Activated naive CD4-positive, alpha-beta T cell treated with Interleukin-2 at 50 U/mL for 16 hours (primary cell): ENCODE measurements at places on chromosomes 5 and 9.

GRCh38 chr9:86775718-86776117 lies 171.6 kb downstream of the GAS1 start:
- DNase-seq, result no peak

GRCh38 chr5:39992617-39993202 lies 567.9 kb upstream of the DAB2 start:
- no peak for DNase-seq

DNA sequence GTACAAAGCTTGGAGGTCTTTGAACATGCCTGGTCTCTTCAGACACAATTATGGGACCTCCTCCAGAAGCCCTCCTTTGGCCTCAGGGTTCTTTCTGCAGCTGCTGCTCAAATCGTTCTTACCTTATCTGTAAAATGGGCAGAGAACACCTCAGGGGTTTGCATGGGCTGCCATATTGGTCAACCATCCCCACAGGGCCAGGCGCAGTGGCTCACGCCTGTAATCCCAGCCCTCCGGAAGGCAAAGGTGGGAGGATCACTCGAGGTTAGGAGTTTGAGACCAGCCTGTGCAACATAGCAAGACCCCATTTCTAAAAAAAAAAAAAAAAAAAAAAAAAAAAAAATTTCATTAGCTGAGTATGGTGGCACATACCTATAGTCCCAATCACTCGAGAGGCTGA lies 29.1 kb upstream of the TCF7 start:
- no peak for DNase-seq

DNA sequence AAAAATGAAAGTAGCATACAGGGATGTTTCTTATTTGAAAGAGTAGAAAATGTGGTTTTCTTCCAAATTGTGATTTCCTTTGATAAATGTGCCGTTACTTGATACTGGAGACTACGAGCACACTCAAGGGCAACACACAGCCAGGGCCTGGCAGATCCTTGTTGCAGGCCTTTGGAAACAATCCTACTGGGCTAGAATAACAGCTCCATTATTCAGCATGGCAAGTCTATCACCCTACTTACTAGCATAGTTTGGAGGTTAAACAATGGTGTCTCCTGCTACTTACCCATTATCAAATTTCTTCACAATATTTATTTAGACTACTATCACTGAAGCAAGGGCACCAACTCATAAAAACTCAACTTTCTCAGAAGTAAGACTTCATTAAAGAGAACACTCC lies 140.8 kb upstream of the ZNF608 start:
- DNase-seq, result no peak

DNA sequence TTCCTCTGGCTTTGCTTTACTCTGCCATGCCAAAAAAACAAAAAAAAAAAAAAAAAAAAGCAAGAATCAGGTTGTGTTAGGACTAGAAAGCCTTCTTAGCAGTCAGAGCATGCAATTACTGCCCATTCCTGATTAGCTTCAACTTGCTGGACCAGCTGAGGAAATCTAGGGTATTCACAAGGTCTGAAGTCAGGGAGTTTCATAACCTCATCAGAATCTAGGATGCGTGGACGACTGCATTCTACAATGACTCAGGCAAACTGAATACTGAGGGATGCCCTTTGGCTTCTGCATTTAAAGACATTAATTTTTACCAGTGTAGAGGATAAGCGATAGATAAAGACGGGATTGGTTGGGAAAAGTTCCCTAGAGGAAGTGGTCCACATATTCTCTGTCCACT lies 39.2 kb upstream of the SHOC1 start:
- DNase-seq, result no peak

GRCh38 chr5:1040571-1040970 lies 32.0 kb downstream of the NKD2 start:
- DNase-seq, result no peak

GRCh38 chr9:38371495-38371894 lies 21.0 kb upstream of the ALDH1B1 start:
- no peak for DNase-seq

- DNase-seq, result no peak
Measured at GRCh38 chr5:116075191-116075831, 9.5 kb upstream of the COMMD10 start.

DNA sequence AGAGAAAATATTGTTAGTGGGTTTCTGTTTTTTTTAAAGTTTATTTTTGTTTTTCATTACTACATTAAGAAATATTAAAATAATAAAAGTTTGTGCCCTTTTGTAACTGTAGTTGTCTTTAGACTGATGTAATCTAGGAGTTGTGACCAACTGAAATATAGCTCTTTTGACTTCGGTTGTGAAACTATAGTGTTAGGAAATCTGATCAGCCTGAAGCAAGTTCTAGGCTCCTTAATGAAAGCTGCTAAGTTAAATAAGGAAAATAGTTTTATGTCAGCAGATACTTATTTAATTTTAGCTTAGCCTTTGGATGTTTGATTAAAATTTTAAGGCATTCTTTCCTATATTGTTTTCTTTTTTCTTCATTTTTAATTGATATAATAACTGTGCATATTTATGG lies 14.2 kb downstream of the AP3S1 start:
- no peak for DNase-seq

DNA sequence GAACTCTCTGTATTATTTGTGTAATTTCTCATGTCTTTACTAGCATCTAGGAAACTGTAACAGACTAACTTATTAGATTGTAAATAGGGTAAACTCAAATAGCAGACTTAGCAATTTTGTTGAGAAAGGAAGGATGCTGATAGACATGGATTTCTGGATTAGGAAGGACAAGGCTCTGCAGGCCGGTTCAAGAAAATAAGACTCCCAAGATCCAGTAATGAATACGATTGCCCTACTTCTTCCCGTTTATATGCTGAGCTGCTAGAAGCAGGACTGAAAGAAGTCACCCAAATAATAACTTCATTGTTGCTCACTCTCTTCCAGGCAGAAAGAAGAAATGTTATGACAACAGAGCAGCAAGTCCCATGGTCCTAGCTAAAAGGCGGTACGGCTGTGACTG lies 22.8 kb upstream of the C9orf40 start:
- no peak for DNase-seq

DNA sequence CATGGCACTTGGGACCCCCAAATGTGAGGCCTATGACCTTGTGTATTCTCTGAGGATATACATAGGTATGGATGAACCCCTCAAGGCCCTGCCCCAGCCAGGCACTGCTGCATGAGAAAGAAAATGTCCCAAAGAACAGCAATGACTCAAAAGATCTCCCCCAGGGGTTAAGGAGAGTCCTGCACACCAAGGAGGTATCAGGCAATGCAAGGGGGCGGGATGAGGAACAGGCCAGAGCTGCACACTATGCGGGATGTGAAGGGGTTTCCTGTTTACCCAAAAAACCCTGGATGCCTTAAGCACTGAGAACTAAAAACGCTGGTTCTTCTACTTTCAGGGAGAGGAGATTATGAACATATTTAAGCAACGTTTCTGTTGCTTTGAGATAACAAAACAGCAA lies 3.4 kb downstream of the RAPGEF1 start:
- no peak for DNase-seq

GRCh38 chr5:1510631-1511030 lies 13.1 kb downstream of the LPCAT1 start:
- DNase-seq, result no peak

DNA sequence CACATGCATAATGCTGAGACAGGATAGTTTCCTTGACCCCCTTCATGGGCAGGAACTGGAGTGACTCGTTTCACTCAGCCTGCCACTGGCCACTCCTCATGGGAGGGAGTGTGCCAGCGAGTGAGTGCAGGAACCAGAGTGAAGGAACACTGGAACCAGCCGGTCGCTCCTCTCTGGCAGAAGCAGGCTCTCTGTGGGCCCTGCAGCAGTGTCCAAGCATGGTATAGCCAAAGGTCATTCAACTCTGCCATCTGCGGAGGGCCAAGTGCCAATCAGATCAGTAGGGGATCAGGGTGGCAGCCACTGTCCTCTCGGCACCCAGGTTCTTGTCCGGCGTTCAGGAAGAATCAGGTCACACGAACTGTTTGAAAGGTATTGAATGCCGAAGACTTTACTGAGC lies 169.3 kb upstream of the PPP1R2B start:
- no peak for DNase-seq

DNA sequence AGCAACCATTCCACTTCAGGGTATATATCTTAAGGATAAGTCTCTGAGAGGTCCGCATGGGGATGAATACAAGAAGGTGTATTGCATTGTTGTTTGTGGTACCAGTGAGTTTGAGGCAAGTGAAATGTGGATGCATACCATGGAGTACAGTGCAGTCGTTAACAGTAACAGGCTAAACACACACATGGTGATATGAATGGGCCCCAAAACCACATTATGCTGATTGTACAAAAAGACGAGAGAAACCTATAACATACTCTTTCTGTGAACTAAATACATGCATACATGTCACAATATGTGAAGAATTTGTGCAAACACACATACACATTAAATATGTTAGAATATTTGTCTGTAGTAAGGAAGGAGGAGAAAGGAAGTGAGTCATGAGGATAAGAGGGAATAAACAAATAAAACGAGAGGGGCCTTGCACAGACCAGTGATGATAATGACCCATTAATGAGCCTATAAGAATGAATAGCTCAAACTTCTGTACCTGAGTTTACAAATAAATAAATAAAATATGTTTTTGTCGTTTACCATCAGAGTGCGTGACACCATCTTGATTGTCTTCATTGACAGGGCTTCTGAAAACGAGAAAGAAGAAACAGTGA lies 66.5 kb upstream of the RICTOR start:
- no peak for DNase-seq

GRCh38 chr9:116643691-116644090 lies 43.4 kb upstream of the TRIM32 start:
- no peak for DNase-seq

GRCh38 chr9:92535940-92536850 lies at the start of gene ECM2:
TSS of gene ECM2 (minus strand) at chr9:92535990. CDS start at chr9:92522866, 13,124 bp downstream.
- no peak for DNase-seq

DNA sequence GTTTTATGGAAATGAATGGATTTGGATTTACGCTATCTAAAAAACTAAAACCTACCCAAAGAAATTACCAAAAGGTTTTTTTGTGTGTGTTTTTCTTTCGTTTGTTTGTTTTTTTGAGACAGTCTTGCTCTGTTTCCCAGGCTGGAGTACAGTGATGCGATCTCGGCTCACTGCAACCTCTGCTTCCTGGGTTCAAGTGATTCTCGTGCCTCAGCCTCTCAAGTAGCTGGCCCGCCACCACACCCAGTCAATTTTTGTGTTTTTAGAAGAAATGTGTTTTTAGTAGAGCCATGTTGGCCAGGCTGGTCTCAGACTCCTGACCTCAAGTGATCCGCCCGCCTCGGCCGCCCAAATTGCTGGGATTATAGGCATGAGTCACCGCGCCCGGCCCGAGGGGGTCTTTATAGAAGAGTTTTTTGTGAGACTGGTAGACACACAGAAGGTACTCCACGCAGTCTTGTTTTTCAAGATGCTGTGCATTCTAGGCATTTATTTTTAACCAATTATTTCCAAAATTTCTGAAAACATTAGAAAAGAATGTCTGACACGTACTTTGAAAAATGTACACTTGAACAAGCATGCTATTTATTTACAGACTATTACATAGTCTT lies 75.7 kb downstream of the NR6A1 start:
- no peak for DNase-seq

- no peak for DNase-seq
Measured at GRCh38 chr5:97148288-97148687, 5.9 kb upstream of the LIX1 start.

DNA sequence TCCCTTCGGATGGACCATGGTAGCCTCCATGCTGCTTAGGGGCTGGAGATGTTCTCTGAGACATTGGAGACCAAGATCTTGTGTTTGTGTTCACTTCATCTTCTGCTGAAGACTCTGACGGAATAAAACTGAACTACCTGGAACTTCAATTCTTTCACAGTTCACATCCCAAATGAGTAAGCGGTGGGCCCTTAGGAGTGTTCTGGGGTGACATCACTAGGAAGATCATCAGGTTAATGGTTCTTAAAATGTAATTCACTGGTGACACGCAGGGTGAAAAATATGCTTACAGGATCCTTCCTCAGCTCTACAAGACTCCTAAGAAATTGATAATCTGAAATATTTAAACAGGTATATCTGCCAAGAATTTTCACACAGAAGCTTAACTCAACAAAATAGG lies 561.5 kb downstream of the SEMA5A start:
- DNase-seq, result no peak

GRCh38 chr9:16191691-16192402 lies 639.0 kb downstream of the CCDC171 start:
- no peak for DNase-seq

- no peak for DNase-seq
Measured at GRCh38 chr9:27126670-27127069, 17.6 kb downstream of the TEK start.
